ENCODE measurements at places on chromosomes 5 and 9.

DNA sequence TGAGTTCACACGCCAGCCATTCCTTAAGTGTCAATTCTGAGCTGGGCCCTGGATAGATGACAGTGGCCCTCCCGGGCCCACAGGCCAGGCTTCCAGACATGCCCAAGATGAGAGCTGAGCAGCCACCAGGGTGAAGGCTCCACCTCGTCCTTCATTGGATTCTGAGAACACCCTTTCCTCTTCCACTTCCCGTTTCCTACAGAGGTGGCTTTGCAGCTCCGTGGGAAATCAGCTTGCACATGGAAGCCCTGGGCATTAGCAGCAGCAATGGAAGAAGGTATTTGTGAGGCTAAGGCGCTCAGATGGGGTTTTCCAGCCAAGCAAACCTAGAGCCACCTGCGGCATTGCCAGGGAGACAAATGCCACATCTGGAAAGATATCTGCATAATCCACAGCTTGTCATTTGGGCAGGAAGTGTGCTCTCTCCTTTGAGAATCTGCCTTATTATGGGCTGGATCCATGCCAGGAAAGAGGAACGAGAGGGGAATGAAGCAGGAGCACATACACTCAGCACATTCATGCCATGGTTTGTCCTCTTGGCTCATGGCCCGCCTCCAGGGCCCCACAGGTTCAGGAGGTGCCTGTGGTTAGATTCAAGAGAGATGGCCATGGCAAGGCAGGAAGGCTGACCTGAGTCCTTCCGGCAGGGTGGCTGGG, 34.1 kb downstream of the CFAP77 start:
- no peak for DNase-seq

- no peak for DNase-seq
Observed at GRCh38 chr5:146107901-146108300, 2.5 kb upstream of the PLAC8L1 start.

DNA sequence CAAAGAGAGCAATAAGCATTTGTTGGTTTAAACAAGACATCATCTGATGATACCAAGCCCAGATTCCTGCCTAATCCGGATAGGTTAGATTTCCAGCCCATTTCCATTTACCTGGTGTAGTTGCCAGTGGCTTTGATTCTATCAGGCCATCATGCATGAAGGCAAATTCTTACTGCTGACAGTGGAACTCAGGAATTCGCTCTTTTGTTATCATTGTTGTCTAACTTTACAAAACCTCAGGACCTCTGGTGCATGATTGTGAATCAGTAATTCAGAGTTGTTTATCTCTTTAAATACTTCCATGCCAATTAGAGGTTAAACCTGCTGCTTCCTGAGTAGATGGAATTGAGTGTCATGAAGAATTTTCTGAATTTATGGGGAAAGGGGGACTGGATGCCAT, 76.5 kb downstream of the C9orf152 start:
- DNase-seq: no peak

- DNase-seq: no peak
Observed at GRCh38 chr5:4879693-4880303, 260.3 kb upstream of the ADAMTS16 start.

DNA sequence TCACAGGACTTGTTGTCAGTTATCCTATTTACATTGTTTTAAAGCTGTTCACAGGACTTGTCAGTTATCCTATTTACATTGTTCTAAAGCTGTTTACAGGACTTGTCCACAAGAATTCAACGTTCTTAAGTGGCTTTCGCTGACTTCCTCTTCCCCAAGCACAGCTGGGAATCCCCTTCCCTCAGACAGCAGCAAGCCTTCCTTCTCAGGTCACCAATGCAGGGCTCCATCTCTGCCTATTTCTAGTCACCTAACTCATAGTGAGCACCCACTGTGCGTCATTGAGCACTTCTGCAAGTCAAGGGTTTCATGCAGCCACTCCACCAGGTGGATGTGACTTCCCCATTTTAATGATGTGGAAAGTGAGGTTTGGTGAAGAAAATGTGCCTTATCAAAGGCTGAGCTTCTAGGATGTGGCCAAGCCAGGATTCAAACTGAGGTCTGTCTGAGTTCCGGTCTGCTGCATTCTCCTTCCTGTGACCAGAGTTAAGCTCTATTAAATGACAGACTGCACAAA, 109.8 kb upstream of the ZNF462 start:
- DNase-seq: no peak

DNA sequence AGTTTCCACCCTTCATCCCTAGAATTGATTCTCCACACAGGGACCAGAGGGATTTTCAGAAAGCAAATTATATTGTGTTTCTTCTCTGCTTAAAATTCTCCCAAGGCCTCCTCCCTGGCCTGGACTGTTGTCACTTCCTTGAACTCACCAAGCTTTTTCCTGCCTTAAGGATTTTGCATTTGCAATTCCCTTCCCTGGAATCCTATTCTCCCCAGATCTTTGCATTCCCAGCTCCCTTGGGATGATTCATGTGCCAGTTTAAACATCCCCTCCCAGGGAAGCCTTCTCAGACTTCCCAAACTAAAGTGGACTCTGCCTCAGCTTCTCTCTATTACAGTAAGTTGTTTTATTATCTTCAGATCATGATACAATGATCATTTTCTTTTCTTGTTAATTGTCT, 35.2 kb upstream of the PDE8B start:
- no peak for DNase-seq

- DNase-seq: no peak
Observed at GRCh38 chr5:109374625-109375024, 35.1 kb downstream of the PJA2 start.

DNA sequence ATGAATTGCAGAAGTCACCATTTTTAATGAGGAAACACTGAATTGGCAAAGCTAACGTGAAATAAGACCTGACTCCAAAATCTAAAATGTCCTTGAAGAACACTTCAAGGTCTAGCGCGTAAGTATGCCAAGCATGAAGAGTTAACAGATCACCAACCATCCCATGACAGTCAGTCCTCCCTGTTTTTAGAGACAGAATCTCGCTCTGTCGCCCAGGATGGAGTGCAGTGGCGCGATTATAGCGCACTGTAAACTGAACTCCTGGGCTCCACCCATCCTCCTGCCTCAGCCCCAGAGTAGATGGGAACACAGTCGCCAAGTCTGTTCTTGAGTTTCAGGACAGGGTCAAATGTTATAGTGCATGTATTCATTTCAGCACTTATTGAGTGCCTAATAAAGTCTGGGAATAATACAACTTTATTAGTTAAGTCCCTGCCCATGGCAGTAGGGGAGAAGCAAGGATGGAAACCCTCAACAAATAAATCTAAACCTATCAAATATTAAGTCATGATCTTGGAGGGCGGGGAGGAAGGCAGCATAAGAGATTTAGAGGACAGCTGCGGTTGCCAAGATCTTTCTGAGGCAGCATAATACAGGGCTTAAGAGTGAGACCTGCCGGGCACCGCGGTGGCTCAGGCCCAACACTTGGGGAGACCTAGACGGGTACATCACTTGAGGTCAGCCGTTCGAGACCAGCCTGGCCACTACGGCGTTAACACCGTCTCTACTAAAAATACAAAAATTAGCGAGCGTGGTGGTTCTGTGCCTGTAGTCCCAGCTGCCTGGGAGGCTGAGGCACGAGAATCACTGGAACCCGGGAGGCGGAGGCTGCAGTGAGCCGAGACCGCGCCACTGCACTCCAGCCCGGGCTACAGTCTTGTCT, 1.1 kb downstream of the ATPSCKMT start:
- no peak for DNase-seq

DNA sequence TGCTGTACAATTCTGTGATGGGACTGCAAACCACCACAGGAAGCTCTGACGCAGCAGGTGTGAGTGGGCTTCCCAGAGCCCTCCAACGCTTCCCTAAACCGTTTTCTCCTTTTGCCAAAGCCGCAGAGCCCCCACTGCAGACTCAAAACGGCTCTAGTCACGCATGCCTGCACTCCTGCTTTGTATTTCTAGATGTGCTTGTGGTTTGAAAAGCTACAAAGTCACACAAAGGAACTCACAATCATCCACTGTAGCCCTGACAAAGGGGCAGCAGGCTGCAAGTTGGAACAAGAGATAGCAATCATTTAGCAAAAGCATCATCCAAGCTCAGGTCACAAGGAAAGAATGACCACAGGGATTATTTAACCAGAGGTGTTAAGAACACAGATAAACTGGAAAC, 79.3 kb downstream of the PTPN3 start:
- DNase-seq: no peak

DNA sequence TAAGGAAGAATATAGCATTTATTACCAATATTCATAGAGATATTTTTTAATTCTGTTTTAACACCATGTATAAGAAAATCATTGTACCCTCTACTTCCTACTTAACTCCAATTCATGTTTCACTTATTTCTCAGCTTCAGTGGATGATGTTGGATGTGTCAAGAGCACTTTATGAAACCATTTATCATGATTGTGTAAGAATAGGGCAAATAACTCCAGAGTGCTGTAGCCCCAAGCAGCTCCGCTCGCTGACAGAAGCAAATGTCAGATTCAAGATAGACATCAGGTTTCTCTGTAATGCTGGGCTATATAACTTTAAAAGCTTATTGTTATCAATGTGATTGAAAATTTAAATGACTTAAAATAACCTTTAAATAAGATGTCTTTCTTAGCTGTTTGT, 50.4 kb downstream of the MAST4 start:
- DNase-seq: no peak

DNA sequence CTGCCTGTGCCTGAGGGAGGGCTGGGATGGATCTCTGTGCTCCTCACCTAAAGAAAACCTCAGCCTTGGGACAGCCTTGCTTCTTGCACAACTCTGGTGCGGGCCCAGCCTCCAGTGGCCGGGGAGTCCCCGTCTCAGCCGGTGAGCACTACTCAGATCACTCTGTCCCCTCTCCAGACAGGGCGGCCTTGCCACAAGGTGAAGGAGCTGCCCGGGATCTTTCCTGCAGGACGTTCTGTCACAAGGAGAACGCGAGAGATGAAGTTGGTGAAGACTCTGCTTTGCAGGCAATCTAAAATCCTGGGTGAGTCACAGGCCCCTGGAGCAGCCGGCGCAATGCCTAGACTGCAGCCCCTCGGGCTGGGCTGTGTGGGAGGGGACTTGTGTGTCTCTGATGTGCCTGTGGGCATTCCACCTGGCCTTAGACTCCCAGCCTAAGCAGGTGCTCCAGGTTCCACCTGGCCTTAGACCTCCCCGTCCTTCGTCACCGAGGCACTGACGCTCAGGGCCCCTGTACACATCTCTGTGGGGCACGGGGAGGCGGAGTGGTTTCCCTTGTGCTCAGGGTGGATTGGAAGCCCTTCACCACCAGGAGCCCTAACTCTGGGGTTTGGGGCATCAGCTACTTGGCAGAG, 15.2 kb upstream of the IRX4 start:
- no peak for DNase-seq

DNA sequence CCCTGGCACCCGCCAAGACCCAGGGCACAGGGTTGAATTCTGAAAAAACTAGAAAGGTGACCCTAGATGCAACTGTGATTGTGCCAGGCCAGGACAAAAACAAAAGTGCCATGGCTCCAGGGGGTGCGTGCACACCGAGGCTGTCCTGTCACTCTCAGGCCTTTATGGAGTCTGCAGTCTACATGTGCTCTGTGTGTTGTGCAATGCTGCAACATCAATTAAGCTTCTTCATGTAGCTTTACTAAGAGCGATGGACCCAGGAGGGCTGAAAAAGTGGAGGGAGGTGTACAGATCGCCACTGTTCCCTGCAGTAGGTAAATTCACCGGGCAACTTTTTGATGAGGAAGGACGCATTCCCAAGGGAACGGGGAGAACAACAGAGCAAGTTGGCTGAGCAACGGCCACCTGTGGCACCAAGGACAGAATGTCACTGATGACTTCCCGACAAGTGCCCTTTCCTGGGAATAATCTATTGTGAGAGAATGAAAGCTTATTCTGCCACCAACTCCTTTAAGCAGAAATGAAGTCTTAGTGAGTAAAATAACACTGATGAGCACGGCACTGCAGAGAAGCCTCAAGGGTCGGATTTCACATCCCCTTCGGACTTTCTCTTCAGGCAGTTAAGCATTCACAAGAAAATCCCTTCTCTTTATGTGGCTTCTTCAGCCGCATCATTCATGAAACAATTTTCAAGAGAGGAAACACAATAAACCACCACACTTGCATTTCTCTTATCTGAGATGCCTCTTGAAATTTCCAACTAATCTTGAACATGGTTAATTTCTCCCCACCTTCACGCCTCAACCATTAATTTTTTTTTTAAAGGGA, 149.6 kb downstream of the DROSHA start:
- DNase-seq: no peak

- DNase-seq: no peak
Observed at GRCh38 chr5:72510610-72511181, 3.5 kb upstream of the ZNF366 start.

DNA sequence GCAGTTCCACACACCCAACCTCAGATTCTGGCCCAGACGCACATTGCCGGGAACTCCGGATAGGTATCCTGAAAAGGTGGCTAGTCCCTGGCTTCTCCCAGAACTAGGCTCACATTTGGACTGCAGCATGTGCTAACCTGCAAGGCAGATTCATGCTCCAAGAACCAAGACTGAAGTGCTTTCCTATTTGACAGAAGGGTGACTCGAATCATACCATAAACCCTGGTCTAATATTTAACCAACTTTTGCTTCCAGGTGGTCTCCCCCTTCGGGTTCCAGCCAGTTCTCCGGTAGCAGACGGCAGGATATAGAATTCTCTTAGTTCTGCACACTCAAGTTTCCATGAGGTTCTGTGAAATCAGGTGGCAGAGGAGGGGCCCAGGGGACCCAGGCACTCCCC, 7.6 kb downstream of the PTGES start:
- no peak for DNase-seq

- no peak for DNase-seq
Observed at GRCh38 chr9:6894135-6894534, 136.4 kb downstream of the KDM4C start.

DNA sequence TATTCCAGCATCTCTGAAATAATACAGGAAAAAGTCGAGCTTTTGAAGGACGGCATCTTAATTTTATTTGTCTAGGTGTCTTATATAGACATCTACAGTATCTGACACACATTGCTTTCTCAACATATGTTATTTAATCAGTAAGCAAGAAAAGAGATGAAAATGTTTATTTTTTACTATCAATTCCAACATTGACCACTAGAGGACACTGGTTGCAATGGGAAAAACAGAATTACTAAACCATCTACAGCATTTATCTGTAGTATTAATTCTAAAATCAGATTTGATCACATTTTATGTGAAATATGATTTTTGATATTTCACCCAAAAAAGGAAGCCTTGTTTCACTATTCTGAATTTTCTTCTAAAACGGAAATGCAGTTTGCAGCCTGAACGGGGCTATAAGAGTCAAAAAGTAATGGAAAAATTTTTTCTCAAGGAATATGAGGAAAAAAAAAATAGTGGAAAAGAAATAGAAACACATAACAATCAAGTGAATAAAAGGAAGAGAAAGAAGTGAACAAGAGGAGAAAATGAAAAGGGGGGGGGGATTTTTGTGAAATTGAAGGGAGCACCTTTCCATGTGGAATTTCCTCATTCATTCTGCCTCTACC, 98.6 kb downstream of the OSTF1 start:
- no peak for DNase-seq

DNA sequence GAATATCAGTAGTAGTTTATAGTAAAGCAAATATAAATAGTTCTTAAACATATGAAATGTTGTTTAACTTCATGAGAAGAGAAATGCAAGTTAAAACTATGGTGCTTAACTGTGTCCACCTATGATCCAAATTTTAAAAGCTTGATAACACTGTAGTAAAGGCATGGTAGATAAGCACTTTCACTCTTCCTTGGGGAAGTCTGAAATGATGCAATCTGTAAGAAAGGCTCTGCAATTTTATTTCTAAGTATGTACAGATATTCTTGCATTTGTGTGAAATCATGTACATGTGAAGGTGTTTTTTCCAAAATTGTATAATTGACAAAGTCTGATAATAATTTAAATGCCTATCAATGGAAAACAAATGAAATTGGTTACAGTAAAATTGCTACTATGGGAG, 66.9 kb downstream of the SYK start:
- DNase-seq: no peak

All from cortex of kidney (tissue), 1 donor.